ENCODE measurements at places on chromosomes 4 and X.

- no peak for DNase-seq
Observed at GRCh38 chr4:7705593-7705992, 234.1 kb downstream of the AFAP1 start.

DNA sequence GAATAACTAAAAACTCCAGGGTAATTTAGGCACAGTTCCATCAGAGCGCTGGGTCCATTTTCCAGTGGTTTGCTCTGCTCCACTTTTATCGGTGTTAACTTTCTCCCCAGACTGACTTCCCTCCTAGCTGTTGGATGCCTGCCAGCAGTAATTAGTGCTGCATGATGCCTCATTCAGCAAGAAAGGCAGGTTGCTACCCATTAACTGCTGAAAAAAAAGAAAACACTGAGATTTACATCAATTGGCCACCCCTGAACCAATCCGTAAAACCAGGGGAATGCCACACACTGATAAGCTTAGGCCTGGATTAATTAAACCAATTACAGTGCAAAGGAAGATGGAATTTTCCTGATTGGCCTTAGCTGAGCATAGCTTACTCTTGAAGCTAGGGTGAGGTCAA lies 182.4 kb upstream of the CXXC4 start:
- DNase-seq: no peak

GRCh38 chrX:150219374-150220185 lies 143.5 kb upstream of the MAMLD1 start:
- no peak for DNase-seq

- no peak for DNase-seq
Observed at GRCh38 chr4:105344141-105344540, 129.7 kb downstream of the PPA2 start.

- no peak for DNase-seq
Observed at GRCh38 chr4:36854554-36854953, 390.0 kb upstream of the NWD2 start.

GRCh38 chr4:169436734-169437133 lies 166.0 kb upstream of the SH3RF1 start:
- no peak for DNase-seq

DNA sequence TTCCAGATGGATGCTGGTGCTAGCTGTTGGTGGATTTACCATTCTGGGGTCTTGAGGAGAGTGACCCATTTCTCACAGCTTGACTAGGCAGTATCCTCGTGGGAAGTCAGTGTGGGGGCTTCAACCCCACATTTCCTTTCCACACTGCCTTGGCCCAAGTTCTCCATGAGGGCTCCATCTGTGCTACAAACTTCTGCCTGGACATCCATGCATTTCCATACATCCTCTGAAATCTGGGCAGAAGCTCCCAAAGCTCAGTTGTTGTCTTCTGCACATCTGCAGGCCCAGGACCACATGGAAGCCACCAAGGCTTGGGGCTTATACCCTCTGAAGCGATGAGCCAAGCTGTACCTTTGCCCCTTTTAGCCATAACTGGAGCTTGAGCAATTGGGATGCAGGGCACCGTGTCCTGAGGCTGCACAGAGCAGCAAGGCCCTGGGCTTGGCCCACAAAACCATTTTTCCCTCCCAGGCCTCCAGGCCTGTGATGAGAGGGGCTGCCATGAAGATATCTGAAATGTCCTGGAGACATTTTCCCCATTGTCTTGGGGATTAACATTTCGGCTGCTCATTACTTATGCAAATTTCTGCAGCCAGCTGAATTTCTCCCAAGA lies 248.7 kb upstream of the ANKRD50 start:
- DNase-seq: no peak

DNA sequence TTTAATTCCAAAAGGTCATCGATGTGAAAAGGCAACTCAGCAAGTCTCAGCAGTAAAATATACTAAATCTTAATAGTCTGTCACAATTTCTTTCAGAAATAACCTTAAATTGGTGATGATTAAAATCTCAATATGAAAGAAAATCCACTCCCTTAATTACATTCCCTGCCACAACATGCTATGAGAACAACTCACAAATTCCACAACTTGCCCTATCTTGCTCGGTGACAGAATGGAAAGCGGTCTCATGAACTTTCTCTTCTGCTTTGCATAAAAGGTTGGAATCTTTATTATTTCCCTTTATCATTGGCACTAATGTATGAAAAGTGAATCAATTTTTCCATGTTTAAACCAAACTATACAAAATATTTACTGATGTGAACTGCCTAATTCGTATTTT lies 380.8 kb downstream of the TMA16 start:
- DNase-seq: no peak

DNA sequence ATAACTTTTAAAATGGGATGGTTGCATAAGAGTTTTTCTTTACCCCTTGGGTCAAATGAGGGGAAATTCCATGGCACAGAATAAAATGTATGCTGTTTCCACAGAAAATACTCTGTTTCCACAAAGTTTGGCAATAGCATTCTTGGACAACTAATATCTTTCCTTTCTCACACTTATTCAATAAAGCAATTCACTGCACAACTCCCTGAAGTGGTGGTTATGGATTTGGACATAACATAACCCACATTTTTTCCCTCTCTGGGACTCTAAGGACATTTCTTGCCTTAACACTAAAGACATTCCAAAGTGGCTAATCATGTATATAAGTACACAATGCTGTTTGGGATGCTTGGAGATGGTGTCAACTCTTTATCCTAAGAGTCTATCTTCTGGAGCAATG lies 51.7 kb upstream of the GPM6B start:
- no peak for DNase-seq

DNA sequence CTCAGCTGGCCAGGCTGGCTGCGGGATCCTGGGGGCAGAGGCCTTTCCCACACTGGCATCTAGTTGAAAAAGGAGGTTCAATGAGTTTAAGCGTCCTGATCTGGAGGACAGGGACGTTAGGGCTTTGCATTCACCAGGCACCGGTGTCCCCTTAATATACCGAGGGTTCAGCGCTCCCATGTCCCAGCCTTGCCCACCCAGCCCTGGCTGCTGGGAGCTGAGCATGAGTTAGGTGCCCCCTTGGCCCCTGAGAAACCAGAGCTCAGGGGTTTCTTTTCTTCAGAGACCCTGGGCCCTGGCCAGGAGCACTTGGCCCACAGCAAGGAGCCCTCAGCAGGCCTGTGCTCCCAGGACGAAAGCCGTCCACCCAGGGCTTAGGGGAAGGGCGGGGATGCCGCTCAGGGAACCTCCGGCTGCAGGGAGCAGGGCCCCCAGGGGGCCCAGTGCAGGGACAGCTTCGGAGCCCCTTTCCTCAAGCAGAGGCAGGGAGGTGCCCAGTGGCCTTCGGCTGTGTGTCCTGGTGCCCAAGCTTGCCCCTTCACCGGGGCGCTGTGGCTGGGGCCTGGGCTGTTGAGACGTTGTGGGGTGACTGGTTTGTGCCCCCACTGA lies 20.9 kb upstream of the DUSP9 start:
- no peak for DNase-seq

GRCh38 chr4:115279330-115279729 lies 165.9 kb upstream of the NDST4 start:
- DNase-seq: no peak

DNA sequence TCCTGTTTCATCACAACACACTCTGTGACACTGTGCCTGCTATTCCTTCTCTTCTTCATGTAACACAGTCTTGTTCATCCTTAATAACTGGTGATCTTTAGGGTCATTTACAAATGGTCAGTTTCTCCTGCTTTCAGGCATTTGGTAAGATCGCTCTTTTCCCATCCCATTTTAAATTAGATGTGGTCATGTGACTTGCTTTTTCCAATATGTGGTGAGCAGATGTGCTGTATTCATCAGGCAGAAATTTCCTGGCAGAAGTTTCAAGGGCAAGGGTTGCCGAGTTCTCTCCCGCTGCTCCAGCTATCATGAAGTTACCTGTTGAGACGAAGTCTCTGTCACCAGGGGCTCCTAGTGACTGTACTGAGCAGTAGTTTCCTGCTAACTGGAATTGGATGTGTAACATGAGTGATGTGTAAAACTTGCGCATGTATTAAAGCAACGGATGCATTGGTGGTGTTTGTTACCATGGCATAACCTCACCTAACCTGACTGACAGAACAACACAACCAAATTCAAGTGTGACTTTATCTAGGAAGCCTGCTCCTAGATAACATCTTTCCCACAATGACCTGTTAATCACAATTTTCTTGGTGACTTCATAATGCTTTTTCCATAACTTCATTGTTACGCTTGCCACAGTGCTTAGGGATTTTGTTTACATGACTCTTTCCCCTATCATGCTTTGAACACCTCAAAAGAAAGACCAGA lies 29.5 kb upstream of the BMPR1B start:
- no peak for DNase-seq

GRCh38 chrX:87017210-87017609 lies 500.4 kb upstream of the KLHL4 start:
- no peak for DNase-seq

- DNase-seq: no peak
Observed at GRCh38 chrX:129077424-129078170, 445.7 kb downstream of the SMARCA1 start.

GRCh38 chr4:170750519-170750918 lies 660.8 kb upstream of the AADAT start:
- DNase-seq: no peak

- DNase-seq: no peak
Observed at GRCh38 chrX:95678679-95679078, 1006.0 kb upstream of the DIAPH2 start.

- DNase-seq: no peak
Observed at GRCh38 chr4:4749137-4749536, 110.3 kb upstream of the MSX1 start.

DNA sequence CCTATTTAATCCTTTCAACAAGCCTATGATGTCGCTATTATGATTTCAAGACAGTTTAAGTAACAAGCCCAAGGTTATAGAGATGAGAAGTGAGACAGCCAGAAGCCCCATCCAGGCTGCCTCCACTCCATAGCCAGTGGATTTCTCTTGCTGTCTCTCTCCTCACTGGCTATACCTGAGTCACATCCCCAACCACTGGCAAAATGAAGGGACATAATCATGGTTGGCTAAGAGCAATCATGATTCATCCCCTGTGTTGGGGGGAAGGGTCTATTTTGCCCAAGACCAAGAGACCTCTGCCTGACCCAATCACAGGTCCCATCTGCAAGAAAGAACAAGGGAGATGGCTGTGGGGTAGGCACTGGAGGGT lies 334.9 kb upstream of the GATB start:
- DNase-seq: no peak

- DNase-seq: no peak
Observed at GRCh38 chr4:106353786-106354185, 14.8 kb downstream of the GIMD1 start.

DNA sequence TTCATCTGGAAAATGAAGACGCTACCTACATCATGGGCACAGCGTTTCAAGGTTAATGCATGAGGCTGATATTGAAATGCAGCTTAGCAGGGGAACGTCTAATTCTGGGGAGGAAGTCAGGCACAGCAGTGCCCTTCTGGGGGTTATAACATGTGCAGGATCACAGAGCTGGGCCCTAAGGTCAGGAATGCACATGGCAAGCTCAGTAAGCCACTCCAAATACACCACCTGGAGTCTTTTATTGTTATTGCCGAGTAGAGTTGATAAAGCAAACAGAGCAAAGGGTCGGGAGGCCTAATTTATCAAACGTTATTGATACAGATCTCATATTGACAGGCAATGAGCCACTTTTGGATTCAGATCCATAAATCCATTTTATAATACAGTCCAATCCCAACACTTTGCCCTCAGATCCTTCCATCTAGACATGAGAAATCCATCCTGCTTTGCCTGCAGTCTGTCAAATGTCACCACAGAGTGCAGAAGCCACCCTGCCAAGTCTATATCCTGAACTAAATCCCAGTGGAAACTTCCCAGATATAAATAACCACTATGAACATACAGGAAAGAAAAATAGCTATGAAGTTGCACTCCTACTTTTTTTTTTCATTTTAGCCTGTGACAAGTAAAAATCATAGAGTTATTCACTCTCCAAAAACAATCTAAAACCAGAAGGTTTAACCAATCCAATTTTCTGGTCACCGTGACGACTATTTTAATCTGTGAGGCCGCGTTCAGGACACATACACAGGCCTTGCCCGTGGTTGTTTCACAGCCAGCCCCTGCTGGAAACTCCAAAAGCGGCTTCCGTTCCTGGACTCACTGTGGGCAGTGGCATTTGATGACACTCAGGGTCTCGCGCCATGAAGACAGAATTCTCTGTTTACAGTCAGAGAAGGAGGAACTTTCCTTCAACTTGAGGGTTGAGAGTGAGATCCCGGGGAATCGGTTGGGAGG lies 335.4 kb downstream of the DHX15 start:
- DNase-seq: no peak

DNA sequence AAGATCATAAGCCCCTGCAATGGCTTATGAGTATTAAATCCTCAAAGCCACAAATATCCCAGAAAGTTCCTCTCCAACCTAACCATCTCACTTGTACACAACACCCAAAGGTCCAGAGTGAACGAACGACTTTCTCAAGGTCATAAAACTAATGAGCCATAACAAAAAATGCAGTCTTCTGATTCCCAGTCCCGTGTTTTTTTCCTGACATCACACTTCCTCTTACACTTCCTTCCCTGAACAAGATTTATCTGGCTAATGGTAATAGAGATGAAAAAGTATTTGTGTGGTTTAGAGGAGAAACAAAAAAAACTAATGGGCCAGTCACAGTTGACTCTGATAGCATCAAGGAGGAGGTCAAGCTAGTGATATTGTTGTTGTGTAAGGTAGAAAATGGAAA lies 99.5 kb upstream of the KLHL13 start:
- no peak for DNase-seq

GRCh38 chr4:55866973-55867574 lies 13.6 kb downstream of the EXOC1 start:
- peak; percentile 10 for DNase-seq

- DNase-seq: no peak
Observed at GRCh38 chrX:150086371-150086770, 148.1 kb upstream of the EOLA2 start.

DNA sequence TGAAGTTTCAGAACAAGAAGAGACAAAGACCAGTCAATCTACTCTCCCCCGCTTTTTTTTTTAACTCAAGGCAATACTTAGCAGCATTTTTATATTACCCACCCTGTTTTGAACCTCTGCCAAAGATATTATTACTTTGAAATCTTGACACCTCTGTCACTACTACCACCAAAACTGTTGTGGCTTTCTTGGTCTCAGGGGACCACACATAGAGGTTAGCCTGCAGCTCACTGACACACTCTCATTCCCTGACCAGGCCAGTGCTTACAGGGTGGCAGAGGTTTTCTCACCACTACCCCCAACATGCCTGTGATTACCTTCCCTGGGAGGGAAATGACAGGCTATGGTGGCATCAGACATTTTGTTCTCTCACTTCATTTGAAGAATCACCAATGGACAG lies 137.4 kb upstream of the STIM2 start:
- DNase-seq: no peak

DNA sequence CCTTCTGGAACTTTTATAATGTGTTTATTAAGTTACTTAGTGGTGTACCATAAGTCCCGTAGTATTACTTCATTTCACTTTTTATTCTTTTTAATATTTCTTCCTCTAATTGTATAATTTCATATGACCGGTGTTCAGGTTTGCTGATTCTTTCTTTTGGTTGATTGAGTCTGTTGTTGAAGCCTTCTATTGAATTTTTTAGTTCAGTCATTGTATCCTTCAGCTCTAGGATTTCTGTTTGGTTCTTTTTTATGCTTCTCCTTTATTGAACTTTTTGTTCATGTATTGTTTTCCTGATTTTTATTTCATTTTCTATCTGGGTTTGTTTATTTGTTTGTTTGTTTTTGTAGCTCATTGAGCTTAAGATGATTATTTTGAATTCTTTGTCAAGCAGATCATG lies 8.8 kb downstream of the CEP44 start:
- DNase-seq: no peak
